NCI-H2227 treated with DMSO at 0.1 percent for 48 hours (cell line): ENCODE measurements at places on chromosomes 7 and 10.

DNA sequence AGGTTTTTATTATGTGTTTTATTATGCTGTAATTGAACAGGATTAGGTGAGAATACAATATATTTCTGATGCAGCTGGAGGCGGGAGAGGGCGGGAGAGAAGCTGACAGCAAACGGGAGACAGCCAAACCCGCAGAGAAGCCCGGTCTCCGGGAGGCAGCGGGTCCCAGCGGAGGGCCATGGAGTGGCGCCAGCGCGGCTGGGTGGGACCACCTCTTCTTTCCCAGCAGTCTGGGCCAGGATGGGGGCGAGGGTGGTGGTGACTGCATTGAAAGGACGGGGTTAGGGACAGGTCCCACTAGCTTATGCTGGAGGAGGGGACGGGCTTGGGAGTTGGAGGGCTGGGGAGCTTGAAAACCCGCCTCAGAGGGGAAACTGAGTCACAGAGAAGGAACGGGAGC is 14.5 kb upstream of the KAZALD1 start:
- no peak for DNase-seq

- no peak for DNase-seq
Observed at GRCh38 chr7:21538936-21539495, 3.8 kb upstream of the DNAH11 start.

GRCh38 chr7:140310337-140311002 is 87.9 kb downstream of the SLC37A3 start:
- no peak for DNase-seq

- DNase-seq = no peak
Observed at GRCh38 chr7:151679881-151680612, 160.4 kb upstream of the RHEB start.

GRCh38 chr7:127392182-127392565 is 334 bp downstream of the ZNF800 start:
- DNase-seq = no peak

DNA sequence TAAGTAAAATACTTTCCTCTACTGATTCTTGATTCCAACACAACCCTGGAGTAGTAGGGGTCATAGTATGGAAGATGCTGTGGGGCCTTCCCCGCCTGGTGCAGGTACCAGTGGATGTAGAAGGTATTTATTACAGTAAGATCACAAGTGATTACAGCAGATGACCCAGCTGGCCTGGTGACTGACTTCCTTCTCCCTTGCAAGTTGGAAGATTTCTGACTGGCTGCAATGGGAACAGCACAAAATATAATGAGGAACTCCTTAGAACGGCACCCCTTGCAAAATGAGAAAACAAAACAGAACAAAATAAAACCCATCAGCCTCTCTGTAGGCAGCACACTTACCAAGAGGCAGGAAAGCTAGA is 61.7 kb upstream of the TARP start:
- DNase-seq = no peak

DNA sequence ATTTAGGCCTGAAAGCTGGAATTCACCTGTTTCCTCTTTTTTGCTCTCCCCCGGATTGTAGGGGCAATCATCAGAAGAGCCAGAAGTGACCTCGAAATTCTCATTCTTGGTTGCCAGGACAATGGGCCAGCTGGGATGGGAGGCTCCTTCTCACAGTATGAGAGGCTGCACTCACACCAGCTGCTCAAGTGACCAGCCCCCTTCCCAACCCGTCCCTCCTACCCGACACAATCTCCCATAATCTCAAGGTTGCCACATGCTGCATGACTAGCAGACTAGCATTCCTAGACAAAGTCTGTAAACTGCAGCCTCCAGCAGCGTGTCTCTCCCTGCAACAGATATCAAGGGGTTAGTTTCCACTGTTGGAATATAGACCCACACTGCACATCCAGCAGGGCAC is 110.3 kb downstream of the C1GALT1 start:
- no peak for DNase-seq

DNA sequence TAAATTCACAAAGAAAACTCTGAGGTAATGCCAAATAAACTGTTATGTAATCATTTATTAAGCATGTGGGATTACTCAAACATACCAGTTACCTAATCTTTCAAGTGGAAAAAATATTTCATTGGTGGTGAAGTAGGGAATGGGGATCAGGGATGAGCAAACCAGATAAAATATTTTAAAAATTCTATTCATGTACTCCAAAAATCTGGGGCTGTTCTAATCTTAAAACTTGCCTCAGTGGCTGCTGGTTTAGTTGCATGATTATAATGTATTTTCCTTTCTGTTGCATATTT is 19.5 kb downstream of the LMOD2 start:
- DNase-seq = no peak

DNA sequence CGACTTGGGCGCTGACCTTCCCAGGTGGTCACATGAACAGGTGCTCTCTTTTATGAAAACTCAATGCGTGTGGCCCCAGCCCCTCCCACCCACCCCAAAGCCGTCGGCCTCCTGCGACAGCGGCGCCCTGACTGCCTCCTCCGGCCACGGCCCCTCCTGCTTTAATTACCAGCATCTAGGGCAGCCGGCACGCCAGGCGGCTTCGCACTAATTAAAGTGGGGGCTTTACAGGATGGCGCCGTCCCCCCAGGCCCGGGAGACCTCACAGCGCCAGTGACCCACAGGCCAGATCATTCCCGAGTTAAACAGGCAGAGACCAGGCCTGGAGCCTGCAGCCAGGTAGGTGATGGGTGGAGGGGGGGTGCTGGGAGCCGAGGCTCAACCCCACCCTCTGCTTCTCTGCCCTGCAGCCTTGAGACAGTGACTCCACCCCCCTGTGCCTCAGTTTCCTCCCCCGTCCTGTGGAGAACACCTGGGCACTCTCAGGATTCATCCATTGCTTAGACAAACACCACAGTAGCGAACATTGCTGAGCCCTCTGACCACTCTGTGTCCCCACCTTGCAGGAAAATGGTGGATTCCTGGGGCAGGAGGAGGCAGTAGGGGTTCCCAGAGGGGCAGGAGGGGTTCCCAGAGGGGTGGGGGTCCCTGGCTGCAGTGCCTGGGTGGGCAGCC is 100.8 kb downstream of the MICALL2 start:
- DNase-seq = no peak

DNA sequence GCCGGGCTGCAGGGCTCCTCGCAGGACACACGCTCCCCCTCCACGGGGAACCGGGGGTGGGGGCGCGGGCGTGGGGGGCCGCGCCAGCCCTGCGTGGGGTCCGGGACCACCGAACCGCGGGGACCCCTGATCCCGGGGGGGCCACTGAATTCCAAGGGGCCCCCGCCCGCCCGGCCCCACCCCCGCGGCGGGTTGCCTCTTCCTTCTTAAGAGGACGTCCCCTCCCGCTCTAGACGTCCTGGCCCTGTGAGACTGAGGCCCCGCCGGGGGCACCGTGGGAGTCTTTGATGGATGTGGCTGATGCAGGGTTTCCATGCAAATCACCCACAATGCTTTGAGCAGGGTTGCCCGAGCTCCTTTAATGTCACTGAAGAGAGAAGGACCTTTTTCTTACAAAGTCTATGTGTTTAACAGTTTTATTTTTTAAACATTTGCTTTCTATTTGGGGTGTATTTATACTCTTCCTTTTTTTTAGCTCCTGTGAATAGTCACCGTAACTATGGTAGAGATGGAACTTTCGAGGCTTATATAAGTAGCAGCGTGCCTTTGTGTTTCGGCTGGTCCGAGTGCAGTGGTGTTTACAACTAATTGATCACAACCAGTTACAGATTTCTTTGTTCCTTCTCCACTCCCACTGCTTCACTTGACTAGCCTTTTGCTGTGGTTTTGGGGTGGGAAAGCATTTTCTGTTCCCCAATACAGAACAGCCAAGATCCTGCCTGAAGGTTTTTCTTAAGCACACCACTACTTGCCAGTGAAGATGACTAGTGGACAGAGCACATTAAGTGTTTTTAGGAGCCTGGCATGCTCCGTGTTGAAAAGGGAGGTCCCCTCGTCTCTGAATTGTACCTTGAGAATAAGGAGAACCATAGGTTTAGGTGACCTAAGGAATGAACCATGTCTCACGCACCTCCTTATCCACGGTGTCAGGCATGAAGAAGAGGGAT is 44.8 kb downstream of the PDIA4 start:
- peak; percentile 91 for DNase-seq

- DNase-seq = no peak
Observed at GRCh38 chr10:77516575-77516974, 121.0 kb downstream of the KCNMA1 start.

DNA sequence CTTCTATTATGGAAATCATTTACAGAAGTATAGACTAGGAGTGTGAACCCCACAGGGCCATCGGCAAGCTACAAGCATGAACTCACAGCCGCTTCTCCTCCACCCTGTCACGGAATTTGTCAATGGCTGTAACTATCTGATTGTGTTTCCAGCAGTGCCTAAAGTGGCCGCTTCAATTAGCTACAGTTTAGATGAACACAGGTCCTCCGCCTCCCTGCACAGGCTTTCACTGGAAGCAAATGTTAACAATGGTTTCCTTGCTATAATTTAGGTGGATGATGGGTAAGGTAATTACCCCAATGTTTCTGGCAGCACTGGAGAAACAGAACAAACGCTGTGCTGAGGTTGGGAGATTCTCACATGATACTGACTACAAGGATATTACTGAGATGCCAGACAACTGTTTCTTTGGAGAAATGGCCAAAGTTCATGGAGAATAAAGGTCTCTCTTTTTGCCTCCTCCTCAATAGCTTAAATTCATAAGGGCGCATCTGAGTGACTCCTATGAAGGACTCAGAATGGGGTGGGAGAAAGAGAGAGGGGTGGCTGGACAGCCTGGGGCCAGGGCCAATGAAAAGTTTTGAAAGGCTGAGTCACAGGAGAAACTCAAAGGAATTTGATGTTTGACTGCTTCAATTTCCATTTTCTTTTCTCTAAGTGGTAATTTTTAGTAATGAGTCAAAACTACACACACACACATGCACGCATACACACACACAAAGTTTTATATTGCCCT is 78.9 kb downstream of the SVIL start:
- DNase-seq = peak; percentile 68

DNA sequence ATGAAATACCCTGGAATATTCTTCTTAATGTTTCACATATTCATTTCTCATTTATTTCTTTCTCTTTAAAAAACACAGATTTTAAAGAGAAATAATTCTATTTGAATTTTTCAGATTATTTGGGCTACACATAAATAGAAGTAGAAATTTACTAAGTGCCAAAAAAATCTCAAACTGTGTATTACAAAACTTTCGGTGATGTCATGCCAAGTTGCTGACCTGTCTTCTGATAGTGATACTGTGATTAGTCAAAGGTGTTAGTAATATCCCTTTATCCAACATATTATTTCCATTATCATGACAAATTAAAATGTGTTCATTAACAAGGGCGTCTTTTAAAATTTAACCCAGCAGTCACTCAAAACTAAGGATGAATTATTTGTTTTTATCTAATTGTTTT is 60.1 kb downstream of the COL28A1 start:
- no peak for DNase-seq

DNA sequence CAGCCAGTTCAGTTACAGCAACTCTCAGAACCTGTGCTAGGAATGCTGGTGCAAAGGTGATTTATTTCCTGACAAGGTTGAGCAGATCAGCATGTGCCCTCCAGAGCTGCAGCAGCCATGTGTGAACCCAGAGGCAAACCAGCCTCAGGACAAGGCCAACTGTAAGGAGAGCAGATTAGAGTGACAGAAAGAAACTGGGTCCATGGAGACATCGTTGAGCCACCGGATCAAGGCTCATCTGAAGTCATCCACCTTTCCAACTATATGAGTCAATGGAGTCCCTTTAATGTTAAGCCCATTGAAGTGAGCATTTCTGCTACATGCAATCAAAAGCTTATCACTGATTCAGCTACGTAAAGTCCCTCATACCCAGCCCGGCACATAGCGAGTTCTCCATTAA is 26.4 kb downstream of the KCNMA1 start:
- DNase-seq = no peak

DNA sequence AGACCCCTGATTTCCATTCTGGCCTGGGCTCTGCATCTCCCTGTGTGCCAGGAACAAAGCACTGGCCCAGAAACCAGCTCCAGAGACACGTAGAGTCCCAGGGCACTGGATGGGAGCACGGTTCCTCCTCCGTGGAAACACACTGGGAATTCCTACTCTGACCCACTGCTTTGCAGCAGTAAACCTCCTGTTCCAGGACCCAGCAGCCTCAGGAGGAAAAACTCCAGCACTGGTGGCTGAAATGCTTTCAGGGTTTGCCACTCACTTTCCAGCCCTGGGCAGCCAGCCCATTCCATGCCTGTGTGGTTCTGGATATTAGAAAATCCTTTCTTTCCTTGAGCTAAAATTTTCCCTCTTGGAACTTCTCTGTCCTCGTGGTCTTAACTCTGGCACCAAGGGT is 58.0 kb downstream of the FAM171A1 start:
- DNase-seq = no peak

GRCh38 chr10:124943301-124944092 is 1.6 kb downstream of the ZRANB1 start:
- DNase-seq = no peak

DNA sequence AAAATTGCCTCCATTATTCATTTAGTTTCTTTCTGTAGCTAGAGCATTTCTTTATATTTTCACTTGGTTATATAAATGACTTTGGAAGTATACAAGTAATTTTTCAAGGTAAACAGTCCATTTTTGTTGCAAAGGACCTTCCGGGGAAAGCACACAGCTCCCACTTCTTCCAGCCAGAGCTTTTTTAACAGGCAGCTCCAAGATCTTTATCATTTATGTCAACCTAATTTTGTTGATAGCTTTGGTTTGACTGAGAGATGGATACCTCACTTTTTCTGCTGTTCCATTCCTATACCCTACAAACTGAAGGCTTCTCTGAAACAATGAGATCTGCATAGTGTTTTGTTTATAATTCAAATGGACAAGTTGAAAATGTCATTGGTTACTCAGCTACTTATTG is 49.3 kb upstream of the RAB11FIP2 start:
- no peak for DNase-seq

DNA sequence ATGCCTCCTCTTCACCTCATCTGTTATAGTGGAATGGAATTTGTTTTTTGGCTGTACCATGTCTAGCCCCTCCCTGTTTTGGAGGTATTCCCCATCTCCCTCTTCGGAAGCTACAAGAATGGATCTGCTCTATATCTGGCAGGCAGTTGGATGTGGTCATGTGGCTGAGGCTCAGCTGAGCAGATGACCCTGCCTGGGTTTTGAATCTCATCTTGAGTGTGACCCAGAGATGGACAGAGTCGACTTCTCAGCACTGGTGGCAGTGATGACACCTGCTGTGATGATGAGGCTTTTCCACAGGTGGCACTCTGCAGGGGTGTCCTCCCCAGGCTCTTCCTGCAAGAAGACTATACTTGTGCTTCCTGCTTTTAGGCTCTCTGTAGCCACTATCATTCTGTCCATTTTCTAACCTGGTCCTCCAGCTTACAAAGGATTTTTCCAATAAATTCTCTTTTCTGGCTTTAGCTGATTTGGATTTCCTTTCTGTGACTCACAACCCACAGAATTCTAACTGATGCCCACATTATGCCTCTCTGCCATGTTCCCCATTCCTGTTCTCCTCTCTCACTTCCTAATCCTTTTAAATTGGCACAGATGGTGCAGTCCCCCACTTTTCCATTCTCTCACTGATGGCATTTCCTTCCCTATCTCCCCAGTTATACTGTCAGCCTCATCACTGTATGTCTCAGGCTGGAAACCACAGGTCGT is 7.5 kb upstream of the ARHGAP22 start:
- no peak for DNase-seq
